ENCODE measurements at places on chromosomes 12 and 14.

DNA sequence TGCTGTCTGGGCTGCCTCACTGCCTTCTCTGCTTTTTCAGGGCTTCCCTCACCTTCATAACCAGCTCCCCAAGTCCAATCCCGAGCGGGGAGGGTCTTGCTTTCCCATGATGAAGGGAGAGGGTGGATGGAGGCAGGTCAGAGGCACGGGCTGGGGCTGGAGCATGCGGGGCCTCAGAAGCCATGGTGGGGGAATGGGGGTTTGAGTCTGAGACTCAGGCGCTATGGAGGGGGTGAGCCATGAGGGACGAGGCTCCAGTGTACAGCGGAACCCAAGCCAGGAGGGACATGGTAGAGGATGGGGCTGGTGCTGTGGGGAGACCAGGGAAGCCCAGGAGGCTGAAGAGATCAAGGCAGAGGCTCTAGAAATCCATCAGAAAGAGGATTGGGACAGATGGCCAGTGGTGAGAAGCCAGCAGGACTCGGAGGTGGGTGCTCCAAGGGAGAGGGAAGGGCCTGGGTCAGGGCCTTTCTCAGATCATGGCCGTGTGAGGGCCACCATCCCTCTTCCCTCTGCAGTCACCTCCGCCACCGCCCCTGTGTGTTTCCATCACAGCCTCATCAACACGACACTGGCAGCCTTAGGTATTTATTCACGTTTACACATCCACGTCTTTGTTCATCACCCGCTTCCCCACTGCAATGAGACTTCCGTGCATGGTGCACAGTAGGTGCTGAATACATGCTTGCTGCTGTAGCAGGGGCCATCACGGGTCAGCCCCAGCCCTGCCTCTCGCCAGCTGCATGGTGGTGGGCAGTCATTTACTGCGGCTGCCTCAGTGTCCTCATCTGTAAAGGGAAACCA, 144.7 kb downstream of the ADGRD1 start:
- DNase-seq: no peak

DNA sequence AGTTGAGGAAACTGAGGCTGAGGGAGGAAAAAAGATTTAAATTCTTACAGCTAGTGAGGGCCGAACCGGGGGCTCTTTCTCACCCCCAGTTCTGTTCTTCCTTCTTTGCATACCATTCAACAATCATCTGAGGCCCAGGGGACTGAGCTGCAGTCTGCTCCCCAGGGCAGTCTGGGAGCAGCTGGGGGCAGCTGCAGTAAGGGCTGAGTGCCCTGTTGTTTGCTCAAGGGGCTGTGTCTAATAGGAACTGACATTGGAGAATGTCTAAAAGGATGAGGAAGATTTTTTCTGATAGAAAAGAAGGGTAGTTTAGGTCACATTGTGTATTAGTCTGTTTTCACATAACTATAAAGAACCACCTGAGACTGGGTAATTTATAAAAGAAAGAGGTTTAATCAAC, 42.2 kb downstream of the SLC17A8 start:
- DNase-seq: no peak

- no peak for DNase-seq
Observed at GRCh38 chr12:52274521-52275120, at the start of gene KRT86. Gene KRT86 (plus strand): TSS chr12:52274645. CDS start chr12:52301917, 27,272 bp downstream.

DNA sequence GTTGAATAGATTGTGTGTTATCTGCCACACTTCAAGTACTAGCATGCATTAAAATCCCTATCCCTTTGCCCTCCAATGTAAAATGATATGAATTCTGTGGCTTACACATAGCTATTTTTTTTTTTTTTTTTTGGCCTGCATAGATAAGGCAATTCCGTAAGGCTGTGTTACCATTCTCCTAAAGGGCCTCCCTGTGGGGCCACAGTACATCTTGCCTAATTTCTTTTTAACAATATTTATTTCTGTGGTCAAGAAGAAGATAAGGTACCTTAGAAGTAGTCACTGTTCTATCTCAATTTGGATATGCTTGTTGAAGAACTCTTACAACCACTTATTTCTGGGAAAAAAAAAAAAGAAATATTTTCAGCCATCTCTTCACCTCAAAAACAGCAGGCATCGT, 19.8 kb downstream of the FLRT2 start:
- DNase-seq: no peak

DNA sequence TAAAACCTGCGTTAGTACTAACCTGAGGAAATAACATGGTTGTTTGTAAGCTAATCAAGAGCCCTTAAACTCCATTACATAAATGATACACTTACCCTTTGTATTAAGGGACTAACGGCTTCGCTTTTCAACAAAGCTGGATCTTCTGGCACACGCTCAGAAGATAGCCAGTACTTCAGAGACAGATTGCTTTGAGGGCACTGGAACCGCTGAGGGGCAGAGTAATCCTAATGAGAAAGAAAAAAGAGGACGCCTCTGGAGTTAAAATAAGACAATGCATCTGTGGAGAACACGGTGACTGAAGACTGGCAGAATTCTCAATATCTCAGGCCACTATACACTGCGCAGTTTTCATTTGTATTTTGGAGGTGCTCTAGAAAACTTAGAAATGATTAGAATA, 1.5 kb upstream of the KTN1 start:
- DNase-seq: no peak

DNA sequence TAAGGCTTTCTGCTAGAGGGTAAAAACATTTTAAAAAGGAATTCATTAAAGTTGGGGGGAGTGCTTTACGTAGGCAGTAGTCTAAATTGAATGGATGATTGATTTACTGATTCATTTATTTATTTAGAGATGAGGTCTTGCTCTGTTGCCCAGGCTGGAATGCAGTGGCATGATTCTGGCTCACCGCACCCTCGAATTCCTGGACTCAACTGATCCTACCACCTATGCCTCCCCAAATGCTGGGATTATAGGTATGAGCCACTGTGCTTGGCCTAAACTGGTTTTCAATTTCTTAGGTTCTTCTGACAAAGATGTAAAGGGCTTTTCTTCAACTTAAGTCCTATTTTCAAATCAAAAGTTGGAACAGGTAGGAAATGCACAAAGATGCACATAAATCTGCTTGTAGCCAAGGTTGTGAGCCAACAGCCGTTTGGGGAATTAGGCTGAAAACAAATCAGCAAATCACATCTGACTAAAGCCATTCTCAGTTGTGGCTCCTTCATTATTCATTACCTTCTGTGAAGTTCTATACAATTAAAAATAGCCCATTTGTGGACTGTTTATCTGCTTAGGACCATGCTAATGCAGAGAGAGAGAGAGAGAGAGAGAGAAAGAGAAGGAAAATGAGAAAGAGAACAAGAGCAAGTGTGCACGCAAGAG, 218.0 kb downstream of the PPM1H start:
- no peak for DNase-seq

- DNase-seq: no peak
Observed at GRCh38 chr12:92657770-92658169, 45.0 kb upstream of the PLEKHG7 start.

DNA sequence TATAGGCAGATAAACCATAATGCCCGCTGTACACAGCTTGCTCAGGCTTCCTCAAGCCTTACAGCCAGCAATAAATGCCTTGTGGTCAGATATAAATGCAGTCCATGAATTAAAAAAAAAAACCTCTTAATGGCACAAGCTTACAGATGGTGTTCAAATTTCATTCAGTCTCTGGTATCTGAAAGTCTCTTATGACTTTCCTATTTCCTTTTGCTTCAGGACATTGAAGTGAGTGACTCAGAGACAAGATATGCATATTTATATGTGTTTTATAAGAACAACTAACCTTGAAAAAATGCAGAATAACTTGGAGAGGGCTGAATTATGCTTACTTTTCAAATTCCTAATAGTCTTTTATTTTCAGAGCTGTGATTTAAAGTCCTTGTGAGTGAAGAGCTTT, 426.9 kb upstream of the MIS18BP1 start:
- DNase-seq: no peak

DNA sequence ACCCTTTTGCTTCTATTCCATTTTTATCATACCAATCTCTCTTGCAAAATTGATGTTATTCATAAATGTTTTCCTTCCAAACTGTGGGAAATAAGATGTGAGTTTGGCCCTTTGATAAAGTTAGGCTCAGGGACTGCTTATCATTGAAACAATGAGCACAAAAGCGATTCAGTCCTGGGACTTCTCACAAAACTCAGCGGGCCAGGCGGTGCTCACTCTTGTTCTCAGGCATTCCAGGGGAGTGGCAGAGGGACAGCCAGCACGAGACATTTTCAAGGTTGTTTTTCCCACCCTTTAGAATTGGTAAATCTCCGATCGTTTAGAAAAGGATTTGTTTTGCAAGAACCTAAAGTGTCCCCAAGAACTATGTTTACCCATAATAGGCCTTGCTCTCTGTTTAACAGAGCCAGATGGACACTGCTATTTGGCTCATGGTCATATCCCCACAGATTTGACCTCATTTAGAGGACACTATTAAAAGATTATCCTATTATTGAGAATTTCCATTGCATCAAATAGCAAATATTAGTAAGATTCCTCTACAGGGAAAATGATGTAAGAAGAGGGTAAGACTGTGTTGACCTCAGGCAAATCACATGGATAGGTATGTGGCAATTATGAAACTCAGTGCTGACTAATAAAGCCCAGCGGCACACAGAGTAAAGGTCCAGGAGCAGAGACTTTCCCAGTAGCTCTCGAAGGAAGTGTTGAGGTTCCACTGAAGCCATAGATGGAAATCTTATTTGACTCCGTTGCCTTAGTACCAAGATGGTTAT, 102.7 kb upstream of the USP44 start:
- DNase-seq: no peak

DNA sequence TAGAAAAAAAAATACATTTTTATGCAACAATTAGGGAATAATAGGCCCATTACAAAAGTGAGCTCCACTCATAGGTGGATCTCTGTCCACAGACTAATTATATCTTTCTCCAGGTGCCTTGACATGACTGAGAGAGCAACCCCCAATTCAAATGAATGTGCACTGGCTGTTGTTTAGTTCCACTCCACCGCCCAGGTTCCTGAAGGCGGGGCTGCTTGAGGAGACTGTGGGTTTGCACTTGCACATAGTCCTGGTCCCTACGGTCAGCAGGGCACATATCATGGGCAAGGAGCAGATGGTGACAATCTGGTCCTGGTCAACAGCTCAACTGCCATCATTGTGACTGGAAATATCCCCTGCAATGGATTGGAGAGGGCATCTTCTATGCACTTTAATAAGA, 195.6 kb upstream of the PWP1 start:
- DNase-seq: no peak

GRCh38 chr14:51453869-51454268, 197.8 kb upstream of the FRMD6 start:
- DNase-seq: no peak

GRCh38 chr12:77349689-77350370, 284.5 kb upstream of the E2F7 start:
- DNase-seq: no peak

GRCh38 chr12:93460902-93461301, 6.4 kb upstream of the MRPL42 start:
- no peak for DNase-seq

GRCh38 chr12:13027032-13027431, 17.1 kb upstream of the FAM234B start:
- no peak for DNase-seq

DNA sequence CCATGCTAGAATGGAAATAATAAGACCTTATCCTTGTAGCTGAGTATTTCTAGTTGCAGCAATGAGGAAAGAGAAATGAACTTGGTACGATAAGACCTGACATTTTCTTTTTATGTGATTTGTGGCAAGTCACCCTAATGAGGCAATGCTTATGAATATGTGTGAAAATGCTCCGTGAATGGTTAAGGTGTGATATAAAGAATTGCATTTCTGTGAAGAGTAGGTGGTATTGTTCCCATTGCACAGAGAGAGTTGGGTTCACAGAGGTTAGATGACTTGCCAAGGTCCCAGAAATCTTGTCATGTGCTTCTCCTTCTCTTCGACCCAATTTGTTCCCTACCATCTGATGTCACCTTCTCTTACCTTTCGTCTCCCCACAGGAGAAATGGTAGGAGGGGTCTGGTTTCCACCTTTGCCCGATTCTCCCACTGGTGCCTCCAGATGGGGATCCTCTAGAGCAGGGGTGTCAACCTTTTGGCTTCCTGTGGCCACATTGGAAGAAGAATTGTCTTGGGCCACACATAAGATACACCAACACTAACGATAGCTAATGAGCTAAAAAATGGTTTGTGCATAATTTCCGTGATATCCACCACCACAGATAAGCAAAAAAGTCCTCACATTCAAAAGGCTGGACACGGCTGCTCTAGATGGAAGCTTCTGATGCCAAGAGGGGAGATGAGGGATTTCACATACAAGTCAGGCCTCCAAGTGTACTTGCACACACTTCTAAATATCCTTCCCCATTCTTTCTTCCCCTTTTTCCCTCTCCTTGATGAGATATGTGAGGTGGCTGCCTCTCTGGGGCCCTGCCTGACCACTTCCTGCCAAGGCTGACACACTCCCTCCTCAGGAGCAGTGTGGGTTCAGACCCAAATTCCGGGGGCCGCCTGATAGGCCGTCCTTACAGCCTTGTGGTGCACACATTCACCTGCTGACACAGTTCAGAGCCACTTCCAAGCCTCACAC, 96.1 kb downstream of the PLXNC1 start:
- DNase-seq: no peak

DNA sequence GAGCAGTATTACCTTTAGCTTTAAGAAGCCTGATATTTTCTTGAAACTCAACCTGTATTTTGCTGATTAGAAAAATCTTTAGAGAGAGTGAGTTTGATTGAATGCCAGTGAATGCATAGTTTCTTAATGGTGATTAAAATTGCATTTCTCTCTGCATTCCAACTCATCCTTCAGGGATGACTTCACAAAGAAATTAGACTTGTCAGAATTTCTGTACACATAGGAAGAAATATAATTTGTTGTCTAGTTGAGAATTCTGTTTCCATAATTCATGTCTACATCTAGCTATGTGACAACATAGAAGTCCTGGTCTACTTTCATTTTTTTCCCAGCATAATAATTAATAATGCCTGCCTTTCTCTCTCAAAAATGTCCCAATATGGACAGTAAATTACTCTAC, 136.6 kb downstream of the OTOGL start:
- no peak for DNase-seq

DNA sequence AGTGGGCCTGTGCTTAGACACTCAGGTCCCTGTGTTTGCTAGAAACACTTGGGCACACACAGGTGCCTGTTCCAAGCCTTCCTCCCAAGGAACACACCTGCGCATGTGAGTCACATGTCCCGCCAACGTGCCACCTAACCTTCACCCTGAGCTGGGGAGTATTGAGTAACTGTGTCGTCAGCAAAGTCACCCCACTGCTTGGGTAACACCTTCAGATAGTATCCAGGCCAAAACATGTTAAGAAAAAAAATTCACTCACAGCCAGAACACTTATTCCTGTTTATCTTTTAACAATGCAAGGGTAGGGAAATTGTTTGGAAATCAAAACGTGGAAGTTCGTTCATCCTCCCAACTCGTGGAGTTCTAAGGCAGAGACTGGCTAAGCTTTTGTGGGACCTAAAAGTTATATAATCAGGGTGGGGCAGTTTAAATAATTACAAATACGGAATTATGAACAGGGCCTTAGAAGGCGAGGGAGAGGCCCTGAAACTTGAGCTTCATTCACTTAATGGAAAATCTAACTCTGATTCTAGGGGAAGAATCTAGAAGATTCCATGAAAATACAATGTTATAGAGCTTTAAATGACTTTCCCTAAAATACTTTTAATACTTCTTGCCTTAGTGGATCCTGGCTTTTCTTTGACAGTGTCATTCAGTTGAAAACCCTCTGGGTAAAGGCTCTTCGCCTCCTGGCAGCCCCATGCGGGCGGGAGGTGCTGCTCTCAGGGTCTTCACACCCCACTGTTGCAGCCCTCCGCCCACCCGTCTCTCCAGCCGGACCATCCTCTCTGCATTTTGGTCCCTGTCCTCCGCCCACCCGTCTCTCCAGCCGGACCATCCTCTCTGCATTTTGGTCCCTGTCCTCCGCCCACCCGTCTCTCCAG, 30.3 kb upstream of the ADIPOR2 start:
- DNase-seq: no peak
